LoVo (cell line): ENCODE measurements at places on chromosomes 3 and 15.

GRCh38 chr3:77149382-77149781 is 109.5 kb downstream of the ROBO2 start:
- DNase-seq, result no peak

- DNase-seq, result no peak
Observed at GRCh38 chr15:40092979-40093869, 15.5 kb downstream of the BMF start.

DNA sequence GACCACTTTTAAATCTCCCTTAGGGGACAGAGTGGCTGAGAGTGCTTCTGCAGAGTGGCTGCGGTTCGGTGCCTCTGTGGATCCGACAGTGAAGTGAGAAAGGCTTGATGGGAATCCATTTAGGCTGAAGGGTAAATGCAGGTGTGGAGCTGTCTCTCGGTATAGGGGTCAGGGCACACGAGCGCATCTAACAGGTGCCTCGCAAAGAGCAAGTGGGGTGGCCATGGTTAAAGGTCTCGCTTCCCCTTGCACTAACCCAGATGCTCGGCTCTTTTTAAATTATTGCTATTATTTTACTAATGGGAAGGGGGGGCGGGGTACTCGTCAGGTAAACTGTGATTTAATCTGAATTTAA is 598 bp upstream of the GJD2 start:
- no peak for DNase-seq

DNA sequence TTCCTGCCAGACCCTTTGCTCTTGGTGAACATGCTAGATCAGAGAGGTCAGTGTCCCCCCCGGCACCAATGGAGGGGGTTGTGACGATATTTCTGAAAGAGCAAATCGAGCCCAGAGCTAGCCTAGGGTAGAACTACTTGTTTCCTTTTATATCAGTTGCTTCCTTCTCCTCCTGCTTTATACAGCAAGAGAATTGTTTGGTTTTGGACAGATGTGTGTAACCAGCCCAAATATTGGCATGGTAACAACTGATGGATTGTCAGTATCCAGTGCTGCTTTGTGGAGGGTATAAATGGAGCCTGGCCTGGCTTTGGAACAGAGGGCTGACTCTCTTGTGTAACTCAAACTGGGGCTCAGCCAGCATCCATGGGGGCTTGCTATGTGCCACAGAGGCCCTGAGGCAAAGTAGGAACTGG is 27.2 kb downstream of the SNX1 start:
- no peak for DNase-seq

GRCh38 chr3:47162697-47163168 is 1.2 kb downstream of the SETD2 start:
- no peak for DNase-seq

DNA sequence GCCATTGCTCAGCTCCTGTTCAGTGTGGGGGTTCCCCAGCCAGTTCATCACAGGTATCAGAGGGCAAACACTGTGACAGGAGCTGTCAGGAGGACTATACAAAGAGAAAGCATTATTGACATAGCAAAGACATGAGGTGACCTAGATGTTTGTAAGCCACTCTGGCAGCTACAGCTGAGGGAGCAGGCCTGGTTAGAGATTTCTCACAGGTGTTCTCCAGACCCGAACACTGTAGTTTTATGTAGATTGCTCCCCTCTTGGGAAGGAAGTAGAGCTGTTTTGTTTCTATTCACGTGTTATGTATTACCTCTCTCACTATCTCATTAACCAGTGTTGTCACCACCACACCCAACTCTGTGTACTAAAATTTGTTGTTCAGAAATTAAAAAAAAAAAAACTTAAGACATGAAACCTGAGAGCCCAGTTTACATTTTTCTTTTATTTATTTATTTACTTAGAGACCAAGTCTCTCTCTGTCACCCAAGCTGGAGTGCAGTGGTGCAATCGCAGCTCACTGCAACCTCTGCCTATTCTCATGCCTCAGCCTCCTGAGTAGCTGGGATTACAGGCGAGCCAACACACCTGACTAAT is 123.7 kb downstream of the RBPMS2 start:
- DNase-seq, result no peak

GRCh38 chr3:183800243-183800863 is 25.0 kb downstream of the MAP6D1 start:
- DNase-seq, result no peak

GRCh38 chr15:66701422-66702034 is 508 bp upstream of the SMAD6 start:
- no peak for DNase-seq

DNA sequence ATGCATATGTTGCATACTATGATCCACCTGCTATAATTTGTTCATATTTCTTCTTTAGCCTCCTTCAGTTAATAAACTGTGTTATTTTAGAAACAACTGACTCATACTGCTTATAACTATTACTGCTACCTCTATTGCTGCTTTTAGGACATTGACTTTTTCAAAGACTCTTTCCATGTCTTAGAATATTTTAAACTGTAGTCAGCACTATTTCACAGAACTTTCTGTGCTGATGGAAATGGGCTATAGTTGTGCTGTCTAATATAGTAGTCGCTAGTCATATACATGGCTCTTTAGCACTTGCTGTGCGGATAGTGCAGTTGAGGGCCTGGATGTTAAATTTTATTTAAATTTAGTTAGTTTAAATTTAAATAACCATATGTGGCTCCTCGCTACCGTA is 55.6 kb downstream of the NEK11 start:
- no peak for DNase-seq

DNA sequence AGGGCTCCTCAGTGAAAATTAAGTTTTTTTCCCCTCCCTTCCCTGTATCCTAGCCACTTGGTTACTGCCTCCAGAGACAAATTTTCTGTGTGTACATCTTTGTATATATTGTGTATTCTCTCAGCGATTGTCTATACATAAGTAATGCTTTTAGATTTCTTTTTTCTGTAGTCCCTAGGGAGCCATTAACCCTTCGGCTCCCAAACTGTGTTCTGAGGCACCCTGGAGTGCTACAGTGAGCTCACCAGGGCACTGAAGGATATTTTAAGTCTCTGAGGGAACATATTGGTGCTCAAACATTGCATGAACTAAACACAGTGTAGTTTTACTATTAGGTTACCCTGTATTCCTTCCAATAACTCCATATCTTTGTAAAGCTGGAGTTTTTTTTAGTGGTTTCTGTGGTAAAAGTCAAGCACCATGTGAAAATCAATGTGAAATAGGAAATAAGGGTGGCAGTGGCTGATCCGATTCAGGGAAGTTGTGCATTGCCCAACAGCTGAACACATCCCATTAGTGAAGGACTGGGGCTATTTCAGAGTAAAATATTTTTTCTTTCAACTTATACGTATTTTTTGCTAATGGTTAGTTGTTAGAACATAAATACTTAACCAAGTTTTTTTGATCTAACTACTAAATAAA is 43.0 kb downstream of the USP13 start:
- no peak for DNase-seq

GRCh38 chr3:171876680-171877147 is 33.6 kb downstream of the TMEM212 start:
- DNase-seq, result peak; percentile 47

DNA sequence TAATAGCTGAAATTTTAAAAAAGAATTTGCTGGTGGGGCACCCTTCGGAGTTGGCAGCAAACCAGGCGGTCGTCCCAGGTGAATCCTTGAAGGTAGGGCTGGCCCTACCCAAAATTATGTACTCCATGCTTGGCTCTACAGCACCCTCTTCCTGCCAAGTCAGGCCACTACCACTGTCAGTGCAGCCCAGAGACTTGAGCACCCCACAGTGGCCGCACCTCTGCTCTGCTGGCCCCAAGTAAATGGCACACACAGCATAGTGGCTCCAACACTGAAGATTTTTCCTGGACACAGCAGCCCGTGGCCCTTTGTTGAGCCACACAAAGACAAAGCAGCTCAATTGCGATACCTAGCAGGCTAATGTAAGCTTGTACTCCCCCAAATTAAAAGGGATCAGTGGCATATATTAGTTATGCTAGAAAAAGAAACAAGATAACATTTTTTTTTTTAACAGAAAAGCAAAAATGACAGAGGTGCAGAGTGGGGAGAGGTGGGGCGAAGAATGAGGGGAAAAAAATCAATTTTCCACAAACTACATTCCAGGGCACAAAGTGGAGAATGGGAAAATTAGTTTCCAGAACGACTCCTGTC is 250.5 kb downstream of the UACA start:
- DNase-seq, result no peak
